ENCODE measurements at places on chromosomes 7 and 10.

GRCh38 chr10:60031664-60032063 is 125.3 kb upstream of the CCDC6 start:
- DNase-seq: no peak

- DNase-seq: no peak
These were observed 124.2 kb downstream of the INHBA start for GRCh38 chr7:41578700-41579099.

DNA sequence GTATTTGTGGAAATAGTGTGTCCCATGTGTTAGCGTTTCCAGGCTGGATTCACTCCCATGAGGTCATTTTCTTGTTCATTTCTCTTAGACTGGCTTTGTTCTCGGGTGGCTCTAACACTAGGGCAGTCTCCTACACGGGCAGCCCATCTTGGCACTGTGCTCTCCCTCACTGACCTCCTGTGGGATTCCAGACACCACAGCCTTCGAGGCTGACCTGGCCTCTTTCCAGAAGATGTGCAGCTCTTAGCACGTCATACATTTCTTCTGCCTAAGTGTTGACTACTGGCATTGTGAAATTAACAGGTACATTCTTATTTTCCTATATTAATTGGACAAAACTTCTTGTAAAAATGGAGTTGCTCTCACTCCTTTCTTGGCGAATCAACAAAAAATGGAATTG is 72.8 kb downstream of the INSYN2A start:
- DNase-seq: no peak

DNA sequence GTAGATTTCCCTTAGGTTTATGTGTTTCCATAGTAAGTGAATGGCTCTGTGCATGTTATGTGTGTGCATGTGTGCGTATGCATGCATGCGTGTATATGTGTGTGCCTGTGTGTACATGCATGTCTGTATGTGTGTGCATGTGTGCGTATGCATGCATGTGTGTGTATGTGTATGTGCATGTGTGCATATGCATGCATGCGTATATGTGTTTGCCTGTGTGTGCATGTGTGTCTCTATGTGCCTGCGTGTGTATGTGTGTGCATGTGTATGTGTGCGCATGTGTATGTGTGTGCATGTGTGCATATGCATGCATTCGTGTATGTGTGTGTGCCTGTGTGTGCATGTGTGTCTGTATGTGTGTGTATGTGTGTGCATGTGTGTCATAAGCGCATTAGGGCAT is 98.8 kb upstream of the AGBL3 start:
- DNase-seq: no peak

All from aorta (tissue), 5 donors.